ENCODE measurements at places on chromosomes 3 and 15.

- no peak for DNase-seq
Measured at GRCh38 chr3:141444586-141445285, 42.1 kb upstream of the RASA2 start.

DNA sequence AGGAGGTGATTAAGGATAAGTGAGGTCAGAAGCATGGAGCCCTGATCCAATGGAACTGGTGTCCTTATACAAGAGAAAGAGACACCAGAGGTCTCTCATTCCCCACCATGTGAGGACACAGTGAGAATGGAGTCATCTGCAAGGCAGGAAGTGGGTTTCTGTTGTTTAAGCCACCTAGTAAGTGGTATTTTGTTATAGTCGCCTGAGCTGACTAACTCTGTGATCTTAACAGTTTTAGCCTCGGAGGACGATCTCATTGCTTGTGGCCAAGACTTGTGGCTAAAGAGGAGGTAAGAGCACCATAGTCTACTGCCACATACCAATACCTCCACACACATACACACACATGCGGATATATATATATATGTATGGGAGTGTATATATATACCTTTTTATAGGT is 73.8 kb downstream of the MCTP2 start:
- DNase-seq = no peak

DNA sequence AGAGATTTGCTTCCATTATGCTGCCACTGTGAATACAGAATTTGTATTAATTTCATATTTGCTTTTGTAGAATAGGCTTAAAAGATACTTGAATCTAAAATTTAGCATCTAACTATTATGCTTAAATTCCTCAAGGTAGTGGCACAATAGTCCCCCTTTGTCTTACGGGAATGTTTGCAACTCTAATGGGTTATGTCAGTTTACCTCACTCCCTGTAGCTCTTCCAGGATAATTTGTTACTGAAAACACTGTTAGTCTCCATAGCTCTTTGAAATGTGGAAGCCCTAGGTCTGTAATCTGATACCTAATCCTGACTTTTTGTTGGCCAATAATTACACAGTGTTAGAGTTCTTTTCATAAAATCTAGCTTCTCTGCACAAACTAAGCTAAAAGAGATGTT is 433.4 kb downstream of the PYDC2 start:
- DNase-seq = no peak

GRCh38 chr15:43957724-43958123 is 130.9 kb downstream of the WDR76 start:
- DNase-seq = no peak

- no peak for DNase-seq
Measured at GRCh38 chr3:180855364-180855763, 57.1 kb upstream of the FXR1 start.

GRCh38 chr15:70375006-70375431 is 277.3 kb upstream of the TLE3 start:
- DNase-seq = peak; percentile 40

DNA sequence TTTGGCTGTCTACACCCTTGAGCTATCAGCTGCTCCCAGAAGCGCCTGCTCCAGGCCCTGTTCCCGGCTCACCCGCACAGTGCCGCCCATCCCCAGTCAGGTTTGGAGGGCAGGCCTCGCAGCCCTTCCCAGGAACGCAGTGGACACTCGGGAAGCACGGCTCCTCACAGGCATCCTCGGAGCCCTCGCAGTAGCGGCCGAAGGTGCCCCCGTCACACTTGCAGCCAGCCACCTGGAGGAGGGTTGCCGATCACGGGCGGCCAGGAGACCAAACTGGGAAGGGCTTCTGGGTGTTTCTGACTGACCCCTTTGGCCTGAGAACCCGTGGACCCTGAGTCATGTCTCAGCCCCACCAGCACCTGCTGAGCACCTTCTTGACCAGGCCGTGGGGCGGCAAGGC is 33.4 kb downstream of the MUC20 start:
- DNase-seq = no peak

- peak; percentile 24 for DNase-seq
Measured at GRCh38 chr3:89032346-89033013, 74.9 kb upstream of the EPHA3 start.

DNA sequence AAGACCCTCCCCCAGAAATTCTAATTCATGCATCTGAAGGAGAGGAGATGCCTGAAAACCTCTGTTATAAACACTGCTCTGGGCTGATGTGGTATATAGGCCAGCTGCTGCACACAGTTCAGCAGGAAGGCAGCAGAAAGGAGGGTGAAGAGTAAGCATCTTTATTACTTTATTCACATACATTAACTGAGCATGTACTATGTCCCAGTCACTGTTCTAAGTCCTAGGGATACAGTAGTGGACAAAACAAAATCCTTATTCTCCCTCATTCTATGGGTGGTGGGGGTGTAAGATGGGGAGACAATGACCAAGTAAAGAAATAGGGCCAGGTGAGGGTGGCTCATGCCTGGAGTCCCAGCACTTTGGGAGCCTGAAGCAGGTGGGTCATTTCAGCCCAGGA is 17.8 kb upstream of the CHRNB4 start:
- DNase-seq = no peak

- DNase-seq = no peak
Measured at GRCh38 chr3:54671511-54671910, 256.3 kb downstream of the LRTM1 start.

GRCh38 chr3:45894015-45894414 is 7.7 kb downstream of the CCR9 start:
- DNase-seq = no peak

DNA sequence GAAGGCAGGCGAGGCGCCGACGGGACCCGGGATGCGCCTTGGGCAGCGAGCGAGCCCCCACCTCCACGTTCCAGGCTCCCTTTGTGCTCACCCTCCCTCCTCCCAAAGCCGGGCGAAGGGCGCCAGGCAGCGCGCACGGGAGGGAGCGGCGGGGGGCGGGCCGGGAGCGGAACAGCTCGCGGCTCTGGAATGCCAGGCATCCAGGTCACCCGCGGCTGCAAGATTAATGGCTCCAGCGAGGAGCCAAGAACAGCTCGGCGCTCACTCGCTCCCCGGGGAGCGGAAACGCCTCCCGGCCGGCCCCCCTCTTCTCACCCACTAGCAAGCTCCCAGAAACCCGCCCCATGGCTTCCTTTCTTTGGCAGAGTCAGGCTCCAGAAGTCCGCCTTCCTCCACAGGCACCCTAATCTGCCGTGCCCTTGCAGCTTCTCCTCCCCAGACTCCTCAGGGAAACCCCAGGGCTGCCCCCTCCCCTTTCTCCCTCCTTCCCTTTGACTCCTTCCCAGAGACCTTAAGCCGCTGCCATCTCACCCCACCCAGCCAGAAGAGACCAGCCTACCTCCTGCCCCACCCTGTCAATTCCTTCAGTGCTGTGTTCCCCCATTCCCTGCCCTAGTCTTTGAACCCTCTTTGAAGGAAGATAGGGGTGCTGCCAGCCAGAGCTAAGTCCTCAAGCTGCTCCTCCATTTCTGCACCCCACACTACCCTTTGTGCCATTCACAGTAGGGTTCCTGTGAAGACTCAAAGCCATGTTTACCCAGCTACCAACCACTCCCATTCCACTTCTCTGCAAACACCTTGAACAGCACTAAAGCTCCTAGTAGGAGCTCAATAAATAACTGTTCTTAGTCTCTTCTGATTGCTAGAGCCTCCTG is 9.9 kb downstream of the AMOTL2 start:
- DNase-seq = peak; percentile 70

- DNase-seq = no peak
Measured at GRCh38 chr3:170350515-170351413, 6.8 kb upstream of the SKIL start.

DNA sequence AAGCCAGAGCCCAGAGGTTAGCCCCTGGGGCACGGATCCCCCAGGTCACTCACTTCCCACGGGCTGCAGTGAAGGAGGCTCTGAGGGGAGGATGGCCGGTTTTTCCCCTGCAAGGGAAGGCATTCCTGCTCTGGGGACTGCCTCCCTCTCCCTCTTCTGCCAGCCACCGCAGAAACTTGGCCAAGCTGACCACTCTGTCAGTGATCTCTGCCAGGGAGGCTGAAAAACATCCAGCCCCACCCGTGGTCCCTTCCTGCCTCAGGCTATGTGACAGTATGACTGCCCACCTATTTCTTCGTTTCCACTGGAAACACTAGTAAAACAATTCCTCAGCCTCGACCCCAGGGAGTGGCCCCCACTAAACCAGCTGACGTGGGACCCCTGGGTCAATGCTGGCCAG is 14.6 kb upstream of the FANCD2 start:
- DNase-seq = no peak

GRCh38 chr15:82679626-82680199 is 30.0 kb downstream of the AP3B2 start:
- DNase-seq = no peak

DNA sequence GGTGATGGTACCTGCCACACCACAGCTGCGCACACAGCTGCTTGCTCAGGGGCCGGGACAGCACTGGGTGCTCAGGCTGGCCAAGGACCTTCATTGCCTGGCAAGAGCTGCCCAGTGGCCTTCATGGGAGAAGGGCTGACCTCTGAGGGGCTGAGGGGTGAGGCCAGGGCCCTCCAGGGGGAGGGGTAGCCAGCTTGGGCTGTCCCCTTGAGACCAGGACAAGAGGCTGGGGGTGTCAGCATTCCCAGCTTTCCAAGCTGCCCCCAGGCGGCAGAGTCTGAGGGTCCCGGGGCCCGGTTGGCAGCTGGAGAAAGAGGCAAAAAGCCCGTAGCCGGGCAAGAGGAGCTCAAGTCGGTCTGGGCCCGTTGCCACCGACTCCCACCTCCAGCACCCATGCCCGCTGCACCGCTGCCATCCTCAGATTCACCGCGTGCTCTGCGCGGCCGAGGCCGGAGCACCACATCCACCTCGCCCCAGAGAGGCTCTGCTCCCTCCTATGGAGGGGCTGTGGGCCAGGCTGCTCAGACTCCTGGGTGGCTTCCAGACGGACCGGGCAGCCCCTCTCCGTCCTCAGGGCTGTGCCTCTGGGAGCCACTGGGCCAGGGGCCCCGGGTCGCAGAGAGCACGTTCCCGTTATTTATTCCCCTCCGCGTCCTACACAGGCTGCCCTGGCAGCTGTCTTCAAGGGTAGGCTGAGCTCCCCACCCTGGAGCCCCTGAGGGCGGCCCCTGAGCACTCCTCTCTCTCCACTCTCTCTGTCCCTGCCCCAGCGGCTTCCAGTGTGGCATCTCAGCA is 51.5 kb downstream of the PLXNA1 start:
- no peak for DNase-seq

DNA sequence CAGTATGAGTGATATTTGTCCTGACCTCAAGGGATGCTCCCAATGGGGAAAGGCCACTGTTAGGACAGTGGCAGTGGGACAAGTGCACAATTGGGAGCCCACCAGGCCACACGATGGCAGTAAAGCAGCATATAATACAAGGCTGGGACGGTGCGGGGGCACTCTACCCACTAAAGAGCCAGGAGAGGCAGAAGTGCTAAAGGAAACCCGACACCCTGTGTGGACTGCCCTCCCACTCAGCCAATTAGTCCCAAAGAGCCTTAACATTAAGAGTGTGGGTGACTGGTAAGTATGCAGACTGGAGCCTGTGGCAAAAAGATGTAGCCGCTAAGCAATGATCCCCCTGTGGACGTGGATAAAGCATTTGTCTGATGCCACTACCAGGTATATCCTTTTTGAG is 8.2 kb upstream of the ZNF589 start:
- no peak for DNase-seq

DNA sequence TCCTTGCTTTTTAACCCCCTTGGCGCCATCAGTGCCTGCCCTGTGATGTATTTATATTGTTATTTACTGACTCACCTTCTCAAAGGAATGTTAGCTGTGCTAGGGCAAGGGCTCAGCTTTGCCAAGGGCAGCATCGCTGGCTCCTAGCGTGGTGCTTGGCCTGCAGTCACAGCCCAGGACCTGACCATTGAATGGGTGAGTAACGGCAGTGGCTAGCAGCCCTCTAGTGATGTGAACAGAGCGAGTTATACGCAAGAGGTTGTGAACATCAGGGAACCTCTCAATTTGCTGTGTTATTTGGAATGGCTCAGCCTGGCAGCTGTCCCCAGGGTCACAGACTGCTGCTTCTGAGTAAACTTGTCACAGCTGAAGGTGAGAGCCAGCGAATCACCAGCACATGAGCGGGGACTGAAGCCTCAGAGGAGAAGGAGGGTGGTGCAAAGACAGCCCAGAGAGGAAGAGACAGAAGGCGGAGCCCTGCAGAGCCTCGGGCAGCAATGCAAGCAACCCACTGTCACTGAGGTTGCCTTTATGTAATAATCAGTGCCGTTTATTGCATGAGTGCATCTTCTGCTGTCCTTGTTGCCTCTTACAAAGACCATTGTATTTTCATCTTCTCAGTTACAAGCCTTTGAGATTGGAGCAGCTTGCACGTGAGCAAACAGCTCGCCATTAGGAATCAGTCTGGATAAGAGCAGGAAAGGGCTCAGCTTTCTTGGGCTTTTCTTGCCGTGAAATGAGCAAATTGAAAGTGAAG is 158.3 kb downstream of the SLCO3A1 start:
- peak; percentile 22 for DNase-seq

- no peak for DNase-seq
Measured at GRCh38 chr15:81006124-81006523, 5.4 kb downstream of the TLNRD1 start.

DNA sequence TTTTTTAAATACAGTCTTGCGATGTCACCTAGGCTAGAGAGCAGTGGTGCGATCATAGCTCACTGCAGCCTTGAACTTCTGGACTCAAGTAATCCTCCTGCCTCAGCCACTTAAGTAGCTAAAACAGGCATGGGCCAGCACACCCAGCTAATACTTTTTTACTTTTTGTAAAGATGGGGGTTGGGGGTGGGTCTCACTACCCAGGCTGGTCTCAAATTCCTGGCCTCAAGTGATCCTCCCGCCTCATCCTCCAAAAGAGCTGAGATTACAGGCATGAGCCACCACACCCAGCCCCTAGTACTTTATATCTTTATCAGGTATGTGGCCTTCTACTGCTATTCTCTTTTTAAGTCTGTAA is 8.3 kb downstream of the PEAK1 start:
- DNase-seq = no peak

GRCh38 chr15:50138391-50138790 is 19.4 kb upstream of the ATP8B4 start:
- no peak for DNase-seq

DNA sequence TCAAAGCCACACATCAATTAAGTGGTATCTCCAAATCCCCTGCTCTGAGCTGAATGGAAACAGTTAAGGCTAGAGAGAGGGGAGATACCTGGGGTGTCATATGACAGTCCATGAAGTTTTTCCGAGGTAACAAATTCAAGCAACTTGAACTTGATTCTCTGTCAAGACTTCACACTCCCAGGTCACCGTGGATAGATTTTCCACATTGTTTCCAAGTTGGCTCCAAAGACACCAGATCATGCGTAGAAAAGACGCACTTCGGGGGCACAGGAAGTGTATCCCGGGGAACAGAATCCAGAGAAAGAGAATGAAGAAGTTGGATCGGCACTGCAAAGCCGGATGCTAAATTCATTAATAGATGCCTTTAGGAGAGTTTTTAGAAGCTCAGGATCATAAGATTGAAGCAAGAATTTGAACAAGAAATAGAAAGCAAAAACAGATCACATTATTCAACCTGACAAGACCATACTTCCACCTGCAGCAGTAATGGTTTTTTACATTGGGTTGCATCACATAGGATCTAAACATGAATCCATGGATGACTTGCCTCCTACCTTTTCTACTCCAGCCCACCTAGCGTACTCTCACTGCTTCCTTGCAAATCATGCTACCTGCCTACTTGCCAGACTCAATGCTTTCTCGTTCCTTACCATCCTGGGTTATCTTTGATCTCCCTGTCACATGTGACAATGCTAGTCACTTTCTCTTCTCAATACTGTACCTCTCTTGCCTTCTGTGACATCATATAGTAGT is 253.0 kb upstream of the ADAMTS9 start:
- DNase-seq = no peak

GRCh38 chr3:27324686-27325085 is 44.5 kb downstream of the NEK10 start:
- no peak for DNase-seq
